ENCODE measurements at places on chromosomes 11 and 22.

DNA sequence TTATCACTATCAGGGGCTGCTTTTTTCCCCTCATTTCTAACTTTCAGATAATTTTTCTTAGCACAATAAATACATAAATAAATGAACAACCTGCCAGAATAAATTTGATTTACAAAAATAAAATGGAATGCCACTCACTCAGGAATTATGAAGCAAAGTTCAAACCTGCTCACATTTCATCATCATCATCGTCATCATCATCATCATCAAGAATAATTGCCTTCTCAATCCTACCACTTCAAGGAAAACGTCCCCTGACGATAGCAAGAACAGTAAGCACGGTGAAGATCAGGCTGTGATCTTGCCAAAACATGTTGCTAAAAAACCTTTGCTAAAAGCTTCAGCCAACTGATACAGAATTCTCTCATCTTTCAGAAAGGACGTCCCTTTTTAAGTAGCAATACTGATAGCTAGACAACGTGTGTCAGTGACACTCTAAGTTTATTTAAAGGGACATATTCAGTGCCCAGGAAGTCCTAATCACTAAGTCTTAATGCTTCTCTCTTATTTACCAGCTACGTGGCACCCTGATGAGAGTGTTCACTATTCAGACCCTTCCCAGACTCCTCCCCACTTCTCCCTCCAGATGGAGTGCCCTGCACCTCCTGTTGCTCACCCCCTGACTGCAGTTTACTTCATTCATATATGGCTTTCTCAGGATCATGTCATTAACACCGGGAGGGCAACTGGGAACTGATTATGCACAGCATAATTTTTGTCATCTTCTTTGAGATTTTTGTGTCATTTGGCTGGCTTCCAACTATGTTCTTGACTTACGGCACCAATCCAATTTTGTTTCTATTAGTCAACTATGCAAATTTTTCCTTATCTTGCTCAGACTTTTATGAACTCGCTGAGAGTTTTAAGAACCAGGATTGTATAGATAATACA is 200.1 kb upstream of the GUCY1A2 start:
- no peak overlapping the region for H3K4me3 ChIP-seq
- H3K27ac ChIP-seq, result no peak overlapping the region
- peak; percentile 44 for DNase-seq
- peaks cover 2% of the 10 kb centered on the region for H3K4me1 ChIP-seq
- H3K27me3 ChIP-seq, result no peaks in the 10 kb centered on the region

GRCh38 chr22:25057013-25057881 is 104.7 kb downstream of the KIAA1671 start:
- H3K27ac ChIP-seq, result no peak overlapping the region
- peak; percentile 74 for DNase-seq
- no peaks in the 10 kb centered on the region for H3K36me3 ChIP-seq
- no peaks in the 10 kb centered on the region for H3K4me1 ChIP-seq
- no peaks in the 10 kb centered on the region for H3K27me3 ChIP-seq

DNA sequence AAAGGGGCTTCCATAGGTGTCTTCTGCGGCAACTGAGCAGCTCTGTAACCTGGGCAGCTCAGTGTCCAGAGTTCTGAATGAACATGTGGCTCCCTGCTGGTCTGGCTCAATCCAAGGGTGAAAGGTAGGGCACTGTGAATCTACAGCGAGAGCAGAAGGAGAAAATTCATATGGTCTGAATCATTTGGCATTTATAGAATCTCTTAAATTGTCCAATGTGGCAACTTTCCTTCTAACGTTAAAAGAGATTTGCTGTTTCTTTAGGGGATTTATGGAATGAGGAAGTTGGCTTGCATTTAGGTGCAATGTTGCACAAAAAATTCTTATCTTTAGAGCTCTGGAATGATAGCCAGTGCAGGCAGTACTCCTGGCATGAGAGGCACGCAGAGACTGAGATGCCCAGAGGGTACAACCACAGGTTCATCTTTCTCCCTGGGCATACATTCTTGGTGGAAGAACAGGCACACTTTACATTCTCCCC is 17.0 kb downstream of the ATXN10 start:
- H3K27ac ChIP-seq, result no peak overlapping the region
- H3K27me3 ChIP-seq, result no peaks in the 10 kb centered on the region
- no peak for DNase-seq
- no peaks in the 10 kb centered on the region for H3K4me1 ChIP-seq
- H3K36me3 ChIP-seq, result peaks cover 2% of the 10 kb centered on the region

DNA sequence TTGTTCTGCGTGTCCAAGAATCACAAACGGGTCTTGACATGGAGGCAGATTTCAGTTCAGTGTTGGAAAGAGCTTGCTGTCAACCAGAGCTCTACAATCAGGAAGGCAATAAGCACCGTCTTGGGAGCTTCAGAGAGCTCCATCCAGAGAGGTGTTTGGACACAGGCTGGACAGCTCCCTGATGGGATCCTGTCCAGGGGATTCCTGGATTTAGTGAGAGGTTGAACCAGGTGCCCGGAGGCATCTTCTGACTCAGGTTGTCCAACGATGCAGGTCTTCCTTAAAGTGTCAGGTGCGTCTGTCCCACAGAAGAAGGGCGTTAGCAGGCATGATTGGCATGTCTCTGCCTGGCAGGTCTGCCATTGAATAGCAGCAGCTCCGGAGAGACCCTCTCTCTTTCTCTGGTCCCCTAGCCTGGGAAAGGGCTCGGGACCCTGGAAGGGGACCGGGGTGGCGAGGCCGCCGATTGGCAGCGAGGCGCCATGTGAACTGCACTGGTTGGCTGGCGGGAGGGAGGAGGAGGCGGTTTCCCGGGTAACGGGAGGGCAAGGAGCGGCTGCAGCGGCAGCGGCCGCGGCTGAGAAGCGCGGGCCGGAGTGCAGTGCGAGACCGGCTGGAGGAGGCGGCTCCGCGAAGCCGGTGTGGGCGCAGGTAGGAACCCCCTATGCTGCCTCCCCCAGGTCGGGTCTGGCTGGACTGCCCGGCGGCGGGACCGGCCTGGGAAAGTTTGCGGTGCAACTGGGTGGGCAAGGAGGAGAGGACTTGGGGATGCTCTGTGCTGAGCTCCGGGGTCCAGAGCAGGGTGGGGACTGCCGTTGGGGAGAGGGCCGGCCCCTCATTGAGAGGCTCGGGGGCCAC is 104.1 kb upstream of the E2F8 start:
- peak; percentile 71 for DNase-seq
- no peaks in the 10 kb centered on the region for H3K36me3 ChIP-seq
- H3K4me3 ChIP-seq, result no peak overlapping the region
- peaks cover 3% of the 10 kb centered on the region for H3K4me1 ChIP-seq
- H3K27ac ChIP-seq, result no peak overlapping the region

DNA sequence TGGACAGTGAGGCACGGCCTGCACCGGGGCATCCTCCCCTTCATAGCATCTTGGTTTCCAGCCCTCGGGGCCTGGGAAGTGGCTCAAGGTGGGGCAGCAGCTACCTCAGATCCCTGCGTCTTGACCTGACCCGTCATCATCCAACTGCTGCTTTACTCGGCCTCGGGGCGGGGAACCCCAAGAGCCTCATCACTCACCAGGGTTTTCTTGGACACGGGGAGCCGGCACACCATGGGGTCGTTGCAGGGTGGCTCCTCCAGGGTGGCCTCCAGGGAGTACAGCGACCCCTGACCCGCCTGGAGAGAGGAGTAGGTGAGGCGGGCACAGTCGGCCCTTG is 651 bp downstream of the CTSF start:
- no peaks in the 10 kb centered on the region for H3K27me3 ChIP-seq
- no peak overlapping the region for H3K27ac ChIP-seq
- H3K36me3 ChIP-seq, result no peaks in the 10 kb centered on the region
- H3K4me3 ChIP-seq, result no peak overlapping the region
